ENCODE measurements at places on chromosomes 12 and 14.

- DNase-seq, result no peak
These were observed 10.3 kb upstream of the SLCO1B3 start for GRCh38 chr12:20800160-20800559.

- DNase-seq, result no peak
These were observed 8.5 kb downstream of the KRT85 start for GRCh38 chr12:52358575-52359350.

- DNase-seq, result no peak
These were observed 466.9 kb upstream of the RGS6 start for GRCh38 chr14:71465316-71465715.

GRCh38 chr12:81150382-81150781 lies 72.5 kb downstream of the ACSS3 start:
- no peak for DNase-seq

- DNase-seq, result no peak
These were observed 17.7 kb upstream of the SERPINA4 start for GRCh38 chr14:94543449-94544124.

GRCh38 chr12:66239295-66239694 lies 50.3 kb downstream of the IRAK3 start:
- DNase-seq, result no peak

- DNase-seq, result no peak
These were observed 401.4 kb downstream of the ZFP36L1 start for GRCh38 chr14:68391311-68392014.

DNA sequence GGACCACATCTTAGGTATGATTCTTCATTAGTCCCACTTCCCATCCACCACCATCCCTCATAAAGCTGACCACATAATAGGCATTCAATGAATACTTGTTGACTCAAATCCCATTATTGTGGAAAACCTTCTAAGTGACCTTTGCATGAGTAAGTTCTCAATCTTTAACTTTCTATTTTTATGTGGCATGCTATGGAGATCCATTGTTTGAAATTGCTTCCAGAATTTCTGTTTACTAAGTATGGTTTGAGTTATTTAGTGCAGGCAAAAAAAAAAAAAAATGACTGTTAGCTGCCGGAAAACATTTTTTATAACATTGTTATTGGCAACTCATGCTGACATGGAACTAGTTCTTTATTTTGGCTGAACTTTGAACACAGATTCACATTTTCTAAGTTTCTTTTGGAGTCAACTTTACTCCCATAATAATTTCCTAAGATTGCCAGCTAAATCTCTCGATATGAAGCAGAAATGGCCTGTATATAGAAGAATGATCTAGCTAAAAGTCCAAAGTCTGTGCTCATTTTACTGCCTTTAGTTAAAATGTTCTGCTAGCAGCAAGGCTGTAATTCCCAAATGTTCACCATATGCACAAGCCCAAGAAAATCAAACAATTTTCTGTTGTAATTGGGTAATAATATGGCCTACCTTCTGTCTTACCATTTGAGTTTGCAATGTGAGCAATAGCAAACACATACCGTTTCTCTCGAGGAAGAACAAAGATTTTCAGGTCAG lies 77.9 kb downstream of the PTGER2 start:
- DNase-seq, result no peak

- no peak for DNase-seq
These were observed 328.1 kb downstream of the BCL11B start for GRCh38 chr14:98943907-98944306.

DNA sequence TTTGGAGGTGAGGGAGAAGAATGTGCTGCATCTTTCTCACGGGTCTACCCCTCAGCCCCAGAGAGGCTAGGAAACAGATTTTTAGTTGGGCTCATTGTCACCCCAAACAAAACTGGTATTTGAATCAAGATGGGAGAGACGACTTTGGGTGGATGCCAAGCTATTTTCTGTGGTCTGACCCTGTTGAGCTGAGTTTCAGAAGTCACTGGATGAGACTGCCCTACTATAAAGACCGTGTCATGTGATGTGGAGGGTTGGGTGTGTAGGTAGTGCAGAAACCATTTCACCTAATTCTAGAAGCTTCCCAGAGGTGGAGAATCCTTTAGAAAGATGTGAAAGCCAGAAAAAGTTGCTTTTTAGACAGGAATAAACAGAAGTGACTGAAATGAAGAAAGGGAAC lies 60.2 kb downstream of the IFT43 start:
- no peak for DNase-seq

GRCh38 chr14:63290741-63291430 lies 27.8 kb downstream of the GPHB5 start:
- no peak for DNase-seq

Measured in stimulated activated CD4-positive, alpha-beta T cell treated with anti-CD3 and anti-CD28 coated beads, Interleukin-1b, Interleukin-23, amount 100 ng/mL, for 48 hours (primary cell).